ENCODE measurements at places on chromosomes 13 and 19.
A peak's percentile ranks its signal among the peaks of the same experiment; 100 is the strongest.

- no peak for DNase-seq
Measured at GRCh38 chr13:51596541-51596940, 12.3 kb downstream of the WDFY2 start.

DNA sequence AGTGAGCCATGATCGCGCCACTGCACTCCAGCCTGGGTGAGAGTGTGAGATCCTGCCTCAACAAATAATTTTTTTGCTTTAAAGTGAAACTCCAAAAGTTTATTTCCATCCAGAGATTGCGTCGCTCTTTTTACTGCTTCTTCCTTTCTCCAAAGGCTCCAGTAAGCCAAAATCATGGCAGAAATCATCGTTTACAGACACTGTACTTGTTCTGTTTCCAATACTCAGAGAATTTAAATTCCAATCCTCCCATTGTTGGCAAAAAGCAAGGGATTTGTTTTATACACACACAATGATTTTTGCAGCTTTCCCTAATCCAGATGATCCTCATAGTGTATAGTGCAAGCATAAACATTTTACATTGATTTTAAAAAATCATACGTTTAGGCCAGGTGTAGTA lies 15.3 kb downstream of the FBXO27 start:
- no peak for DNase-seq

- no peak for DNase-seq
Measured at GRCh38 chr13:94938124-94938523, 225.8 kb upstream of the SOX21 start.

GRCh38 chr19:15902254-15902653 lies 4.4 kb upstream of the CYP4F2 start:
- no peak for DNase-seq

DNA sequence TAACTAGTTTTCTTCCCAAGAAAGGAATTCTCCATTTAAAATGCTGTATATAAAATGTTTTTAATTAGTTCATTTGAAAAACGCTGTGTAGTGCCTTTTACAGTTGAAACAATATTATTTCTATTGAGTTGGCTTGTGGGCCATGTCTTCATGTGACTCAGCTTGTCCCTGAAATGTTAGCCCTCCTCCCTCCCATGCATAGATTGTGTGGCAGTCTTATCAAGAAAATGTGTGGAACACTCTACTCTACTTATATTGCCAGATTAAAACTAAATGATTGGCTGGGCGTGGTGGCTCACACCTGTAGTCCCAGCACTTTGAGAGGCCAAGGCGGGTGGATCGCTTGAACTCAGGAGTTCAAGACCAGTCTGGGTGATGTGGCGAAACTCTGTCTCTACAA lies 33.4 kb downstream of the TFDP1 start:
- peak; percentile 73 for DNase-seq

GRCh38 chr13:58666331-58666730 lies 1034.8 kb downstream of the PCDH17 start:
- no peak for DNase-seq

- no peak for DNase-seq
Measured at GRCh38 chr19:54399189-54399588, 16.1 kb upstream of the TTYH1 start.

- DNase-seq, result peak; percentile 92
Measured at GRCh38 chr19:48842789-48843162, 6.5 kb upstream of the HSD17B14 start.

- no peak for DNase-seq
Measured at GRCh38 chr13:52359534-52359933, 46.4 kb downstream of the THSD1 start.

DNA sequence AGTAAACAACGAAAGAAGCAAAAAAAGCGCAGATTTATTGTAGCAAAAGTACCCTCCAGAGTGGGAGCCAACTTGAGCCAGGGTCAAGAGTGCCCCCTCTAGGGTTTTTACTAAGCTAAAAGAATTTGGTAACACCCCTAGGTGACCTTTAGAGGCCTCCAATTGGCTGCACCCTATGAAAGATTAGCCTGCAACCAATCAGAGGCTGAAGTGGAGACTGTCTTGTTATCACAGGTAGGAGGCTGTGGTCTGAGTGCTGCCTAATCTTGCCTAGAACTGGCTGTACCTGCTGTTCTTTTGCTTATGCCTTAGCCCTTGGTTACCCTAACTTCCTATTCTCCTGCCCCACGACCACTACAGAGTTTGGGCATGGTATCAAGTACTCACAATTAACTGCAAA lies 38.3 kb downstream of the ANKRD10 start:
- DNase-seq, result no peak

DNA sequence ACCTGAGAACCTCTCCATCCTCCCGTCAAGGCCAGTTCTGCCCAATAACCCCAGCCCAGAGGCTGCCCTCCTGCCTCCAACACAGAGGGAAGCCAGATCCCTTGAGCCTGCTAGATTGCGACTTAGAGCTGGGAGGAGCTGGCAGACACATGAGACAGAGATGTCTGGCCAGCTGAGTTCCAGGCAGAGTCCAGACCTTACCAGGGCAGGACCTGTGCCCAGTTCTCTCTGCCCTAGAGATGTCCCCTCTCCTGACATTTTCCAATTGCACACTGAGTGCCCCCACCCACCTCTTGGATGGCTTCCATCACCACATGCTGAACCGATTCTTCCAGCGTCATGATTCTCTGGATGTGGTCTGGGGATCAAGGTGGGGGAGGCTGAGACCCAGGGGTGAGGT lies 3.0 kb downstream of the HOOK2 start:
- DNase-seq, result peak; percentile 76

DNA sequence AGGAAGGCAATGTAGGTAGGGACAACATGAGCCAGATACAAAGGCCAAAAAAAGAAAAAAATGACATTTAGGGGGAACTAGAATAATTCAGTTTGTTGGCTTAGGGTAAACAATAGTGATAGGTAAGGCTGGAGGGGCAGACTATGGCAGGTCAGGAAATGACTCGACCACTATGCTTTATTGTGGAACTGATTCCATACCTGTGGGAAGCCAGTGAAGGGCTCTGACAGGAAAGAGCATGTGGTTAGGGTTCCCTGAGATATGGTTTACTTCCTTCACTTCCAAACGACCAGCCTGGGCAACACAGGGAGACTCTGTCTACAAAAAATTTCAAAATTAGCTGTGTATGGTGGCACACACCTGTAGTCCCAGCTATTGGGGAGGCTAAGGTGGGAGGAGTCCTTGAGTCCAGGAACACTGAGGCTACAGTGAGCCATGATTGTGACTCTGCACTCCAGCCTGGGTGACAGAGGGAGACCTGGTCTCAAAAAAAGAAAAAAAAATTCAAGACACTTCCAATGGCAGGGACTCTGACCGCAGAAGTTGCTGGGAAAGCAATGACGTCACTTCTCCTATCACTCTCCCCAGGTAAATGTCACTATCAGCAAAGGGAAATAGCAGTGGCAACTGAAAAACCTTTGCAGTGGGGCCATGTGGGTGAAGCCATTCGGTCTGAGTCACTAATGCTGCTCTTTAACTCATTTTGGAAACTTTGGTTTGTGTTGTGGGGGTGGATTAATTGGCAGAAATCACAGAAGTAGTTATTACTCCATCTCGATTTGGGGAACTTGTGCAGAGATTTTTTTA lies 192.8 kb upstream of the TSC22D1 start:
- DNase-seq, result no peak

GRCh38 chr13:95676105-95676761 lies 706 bp upstream of the DNAJC3 start:
- DNase-seq, result peak; percentile 73

DNA sequence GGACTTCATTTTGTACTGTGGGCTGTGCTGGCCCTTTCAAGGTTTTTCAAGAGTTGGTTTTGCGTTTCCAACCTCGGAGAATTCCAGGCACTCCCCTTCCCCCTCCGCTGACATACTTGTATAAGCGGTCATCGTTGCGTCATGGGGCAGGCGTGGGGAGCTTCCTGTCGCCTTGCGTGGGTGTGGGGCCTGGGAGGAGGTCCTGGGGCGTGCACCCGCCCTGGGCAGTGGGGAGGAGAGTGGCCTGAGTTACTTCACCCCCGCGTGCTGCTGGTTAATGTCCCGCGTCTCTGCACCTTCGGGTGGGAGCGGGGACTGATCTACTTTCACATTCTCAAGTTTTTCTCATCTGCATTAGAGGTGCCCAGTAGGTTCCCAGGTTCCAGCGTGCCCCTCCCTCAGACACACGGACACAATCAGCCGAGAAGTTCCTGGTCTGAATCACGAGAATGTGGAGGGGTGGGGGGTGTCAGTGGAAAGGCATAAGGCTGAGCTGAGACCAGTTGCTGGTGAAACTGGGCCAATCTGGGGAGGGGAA lies 4.1 kb downstream of the IER2 start:
- peak; percentile 96 for DNase-seq

DNA sequence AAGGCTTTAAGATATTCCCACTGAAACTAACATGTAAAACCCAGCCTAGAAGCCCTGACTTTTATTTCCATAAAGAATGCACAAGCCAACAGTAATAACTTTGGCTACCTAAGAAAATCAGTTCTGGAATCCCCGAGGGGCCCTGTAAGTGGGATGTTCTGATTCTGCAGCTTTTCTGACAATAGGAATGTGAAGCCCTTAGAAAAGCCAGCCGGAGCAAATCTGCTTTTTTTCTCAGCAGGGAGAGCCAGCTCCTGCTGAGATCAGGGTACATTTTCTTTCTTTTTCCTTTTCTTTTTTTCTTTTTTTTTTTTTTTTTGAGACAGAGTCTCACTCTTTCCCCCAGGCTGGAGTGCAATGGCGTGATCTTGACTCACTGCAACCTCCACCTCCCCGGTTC lies 8.0 kb upstream of the GARRE1 start:
- DNase-seq, result no peak

- no peak for DNase-seq
Measured at GRCh38 chr19:7541828-7542443, 6.4 kb downstream of the PNPLA6 start.

DNA sequence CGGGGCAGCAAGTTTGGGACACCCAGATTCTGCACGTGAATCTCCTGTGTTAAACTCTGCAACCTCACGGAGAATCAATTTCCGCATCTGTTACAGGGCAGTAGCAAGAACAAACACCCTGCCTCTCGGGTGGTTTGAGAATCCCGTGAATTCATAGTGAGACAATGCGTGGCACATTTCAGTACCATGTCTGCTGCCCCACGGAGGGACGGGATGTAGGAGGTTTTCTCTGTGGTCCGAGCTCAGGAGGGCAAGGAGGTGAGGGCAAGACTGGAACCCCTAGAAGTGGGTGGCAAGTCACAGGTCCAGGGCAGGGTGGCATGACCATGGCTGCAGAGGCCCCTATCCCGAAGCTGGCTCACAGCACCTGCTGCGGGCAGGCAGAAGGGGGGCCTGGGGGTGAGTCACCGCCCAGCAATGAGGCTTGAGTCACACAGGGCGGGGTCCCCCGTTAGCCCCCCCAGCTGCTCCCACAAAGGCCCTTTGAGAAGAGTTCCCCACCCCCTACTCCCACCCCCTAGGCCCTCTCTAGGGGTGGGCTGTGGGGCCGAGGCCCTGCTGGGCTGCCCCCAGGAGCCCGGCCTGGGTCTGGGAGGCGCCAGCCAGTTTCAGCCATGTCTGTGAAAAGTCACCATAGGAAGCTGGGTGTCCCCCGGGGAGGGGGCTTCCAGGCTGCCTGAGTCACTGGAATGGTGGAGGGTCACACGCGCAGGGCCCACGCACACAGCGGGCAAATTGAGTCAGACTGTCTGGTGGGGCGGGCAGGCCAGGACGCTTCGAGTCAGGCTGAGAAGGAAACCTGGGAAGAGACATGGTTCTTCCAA lies 25.8 kb upstream of the NANOS3 start:
- DNase-seq, result peak; percentile 99

Measured in osteoblast (primary cell).